Nasal cavity respiratory epithelium epithelial cell of viscerocranial mucosa (primary cell): ENCODE measurements at places on chromosomes 7 and 10. TPM values are rescaled to one million over a fixed set of nuclear protein-coding genes. Genes with fewer than 3 reads are reported as not detected.

The PNLIPRP2 gene
- total RNA-seq = not detected in 2 replicates

The BTBD16 gene
- total RNA-seq = under 0.01 and 0.07 TPM in 2 replicates

The SYT15B gene
- total RNA-seq = not detected in 2 replicates

The FAM25A gene
- 342 TPM in 1 of 2 replicates, not detected in the other for total RNA-seq

The SLC12A9 gene
- total RNA-seq = 11.3 and 13.5 TPM in 2 replicates

The CCNY gene
- 59.4 and 66.3 TPM in 2 replicates for total RNA-seq

The STOX1 gene
- under 0.01 and 0.07 TPM in 2 replicates for total RNA-seq

The MAGI2 gene
- 1.7 and 6.2 TPM in 2 replicates for total RNA-seq

The RASA4B gene
- 0.85 and 1.0 TPM in 2 replicates for total RNA-seq

The NOS3 gene
- 0.14 and 0.34 TPM in 2 replicates for total RNA-seq

The PUS7 gene
- 31.1 and 39.7 TPM in 2 replicates for total RNA-seq

The RPEL1 gene
- under 0.01 and 0.14 TPM in 2 replicates for total RNA-seq

The COL1A2 gene
- 0.34 and 2.3 TPM in 2 replicates for total RNA-seq

The GRM3 gene
- not detected in 2 replicates for total RNA-seq

The ANKRD7 gene
- total RNA-seq = 0.34 and 0.85 TPM in 2 replicates

The HTR7 gene
- 23.2 and 25.3 TPM in 2 replicates for total RNA-seq

The NCF1 gene
- 0.57 and 2.7 TPM in 2 replicates for total RNA-seq

The ASZ1 gene
- not detected in 2 replicates for total RNA-seq

The GGCT gene
- total RNA-seq = 70.3 and 74.5 TPM in 2 replicates

The PALS2 gene
- 12.3 and 23.6 TPM in 2 replicates for total RNA-seq
